Activated CD4-positive, alpha-beta memory T cell treated with anti-CD3 and anti-CD28 coated beads for 36 hours (primary cell): ENCODE measurements at places on chromosomes 11 and 22.

DNA sequence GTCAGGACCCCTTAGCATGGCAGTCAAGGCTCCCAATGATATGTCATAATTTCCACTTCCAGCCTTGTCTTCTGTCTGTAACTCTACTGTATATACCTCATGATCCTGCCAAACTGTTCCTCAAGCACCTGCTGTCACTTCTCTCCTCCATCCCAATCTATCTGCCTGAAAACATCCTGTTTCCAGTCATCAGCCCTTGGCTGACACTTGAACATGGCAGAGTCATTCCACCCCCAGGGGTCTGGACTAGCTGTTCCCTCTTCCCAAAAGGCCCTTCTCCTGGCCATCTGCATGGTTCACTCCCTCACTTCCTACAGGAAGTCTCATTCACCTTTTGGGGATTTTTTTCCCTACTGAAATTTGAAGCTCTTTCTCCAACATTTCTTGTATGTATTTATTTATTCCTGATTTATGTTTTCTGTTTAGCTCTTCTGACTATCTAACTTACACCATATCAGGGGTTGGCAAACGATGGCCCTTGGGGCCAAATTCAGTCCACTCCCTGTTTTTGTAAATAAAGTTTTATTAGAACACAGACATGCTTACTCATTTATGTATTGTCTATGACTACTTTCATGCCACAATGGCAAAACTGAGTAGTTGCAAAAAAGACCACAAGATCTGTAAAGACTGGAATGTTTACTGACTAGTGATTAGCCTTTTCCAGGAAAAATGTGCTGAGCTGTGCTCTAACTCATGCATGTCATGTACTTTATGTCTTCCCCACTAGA is 278.4 kb downstream of the KIRREL3 start:
- DNase-seq = no peak

DNA sequence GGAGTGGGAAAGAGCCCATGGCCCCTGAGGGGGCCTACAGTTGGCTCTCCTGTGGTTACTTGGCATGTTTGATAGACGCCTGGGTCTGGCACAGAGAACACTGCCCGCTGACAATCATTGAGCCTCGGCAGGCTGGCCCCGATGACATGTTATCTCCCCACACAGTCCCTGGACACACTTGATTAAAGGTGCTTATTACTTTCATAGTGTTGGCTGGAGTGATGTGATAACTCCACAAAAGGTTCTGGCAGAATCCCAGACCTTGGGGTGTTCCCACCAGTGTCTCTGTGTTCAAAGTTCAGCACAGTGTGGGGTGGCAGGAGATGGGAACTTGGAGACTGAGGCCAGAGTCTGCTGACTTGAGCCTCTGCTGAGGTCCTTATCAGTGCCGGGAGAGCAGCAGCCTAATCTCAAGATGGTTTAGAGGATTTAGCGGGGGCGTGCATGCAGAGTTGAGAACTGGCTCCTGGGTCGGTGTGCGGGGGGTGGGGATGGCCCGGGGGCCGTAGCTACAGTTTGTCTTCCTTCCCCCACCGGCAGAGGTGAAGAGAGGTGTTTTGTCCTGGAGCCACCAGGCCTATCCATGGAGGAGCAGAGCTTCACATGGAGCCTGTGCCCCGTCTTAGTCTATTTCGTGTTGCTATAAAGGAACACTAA is 22.5 kb downstream of the PARVB start:
- DNase-seq = no peak

GRCh38 chr11:92297567-92298553 is 73.2 kb downstream of the FAT3 start:
- DNase-seq = no peak

DNA sequence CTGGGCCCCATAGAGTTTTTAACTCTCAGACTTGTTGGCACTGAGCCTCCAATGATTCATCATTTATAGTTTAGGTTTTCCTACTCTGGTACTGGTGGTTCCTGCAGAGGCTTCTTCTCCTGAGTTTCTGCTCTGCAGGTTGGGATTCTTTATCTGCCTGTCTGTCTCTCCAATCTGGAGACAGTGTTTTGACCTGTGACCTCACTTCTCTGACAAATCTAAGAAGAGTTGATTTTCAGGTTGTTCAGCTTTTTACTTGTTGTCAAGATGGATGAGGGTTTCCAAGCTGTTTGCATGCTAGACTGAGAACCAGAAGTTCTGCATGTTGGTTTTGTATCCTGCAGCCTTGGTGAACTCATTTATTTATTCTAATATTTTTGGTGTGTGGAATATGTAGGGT is 63.9 kb downstream of the JAM3 start:
- no peak for DNase-seq

- no peak for DNase-seq
Observed at GRCh38 chr11:47400768-47401279, 7.6 kb upstream of the SLC39A13 start.

- no peak for DNase-seq
Observed at GRCh38 chr11:62141111-62142042, 17.6 kb downstream of the INCENP start.

DNA sequence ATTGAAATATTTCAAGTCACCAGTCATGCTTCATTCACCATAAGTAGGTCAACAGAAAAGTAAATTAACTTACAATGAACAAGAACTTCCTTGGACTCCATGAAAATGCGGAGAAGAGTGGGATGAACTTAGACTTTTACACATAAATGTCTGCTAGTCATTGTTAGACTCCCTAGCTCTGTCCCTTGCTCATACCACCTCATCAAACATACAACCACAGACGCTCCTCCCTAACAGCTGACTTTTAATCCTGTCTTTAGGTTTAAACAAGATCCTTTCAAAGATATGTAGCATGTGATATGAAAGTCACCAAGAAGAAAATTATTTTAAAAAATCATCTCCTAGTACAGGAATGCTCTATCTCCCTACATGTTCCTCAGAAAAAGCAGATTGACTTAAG is 248.1 kb downstream of the DLG2 start:
- no peak for DNase-seq

- DNase-seq = peak; percentile 64
Observed at GRCh38 chr11:12087075-12088004, 23.1 kb upstream of the MICAL2 start.

DNA sequence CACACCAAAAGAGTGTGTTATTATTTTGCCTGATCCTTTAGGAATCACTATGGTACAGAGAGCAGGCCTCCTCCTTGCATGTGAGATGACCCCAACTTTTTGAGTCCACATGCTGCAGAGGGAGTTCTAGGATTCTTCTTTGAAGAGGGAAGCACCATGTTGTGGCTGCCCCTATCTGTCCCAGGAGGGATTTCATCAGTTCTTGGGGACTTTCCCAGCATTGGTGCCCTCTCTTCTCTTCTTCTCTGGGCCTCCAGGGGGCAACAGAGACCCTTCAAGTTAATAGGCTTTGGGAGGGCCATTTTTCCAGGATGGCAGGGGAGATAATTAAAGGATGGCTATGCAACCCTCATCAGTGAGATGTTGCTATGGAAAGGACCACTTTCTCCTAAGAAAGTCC is 3.6 kb downstream of the MMP1 start:
- peak; percentile 23 for DNase-seq
